ENCODE measurements at places on chromosomes 16 and 17. TPM values are rescaled to one million over a fixed set of nuclear protein-coding genes. Genes with fewer than 3 reads are reported as not detected.

The DHX40 gene
- total RNA-seq, result 40.1 TPM

The B4GALNT2 gene
- total RNA-seq, result 0.54 TPM

The RTN4RL1 gene
- total RNA-seq, result 2.7 TPM

The CCL23 gene
- not detected for total RNA-seq

The MLLT6 gene
- total RNA-seq, result 32.6 TPM

The RUSF1 gene
- total RNA-seq, result 53.6 TPM

The SLC22A31 gene
- 1.8 TPM for total RNA-seq

The MFSD6L gene
- total RNA-seq, result not detected

The SLC2A4 gene
- 0.13 TPM for total RNA-seq

The PPM1E gene
- 0.09 TPM for total RNA-seq

The EPX gene
- not detected for total RNA-seq

The KRTAP2-2 gene
- total RNA-seq, result not detected

The TP53TG3 gene
- 0.57 TPM for total RNA-seq

The CCL8 gene
- total RNA-seq, result not detected

The SPATA22 gene
- total RNA-seq, result not detected

The GSG1L2 gene
- not detected for total RNA-seq

The CCL16 gene
- total RNA-seq, result not detected

The LDHD gene
- 0.55 TPM for total RNA-seq

The ATAD5 gene
- 4.3 TPM for total RNA-seq

The SYCE1L gene
- total RNA-seq, result 8.2 TPM

The TMEM114 gene
- not detected for total RNA-seq

The TNP2 gene
- not detected for total RNA-seq

The SRL gene
- 0.03 TPM for total RNA-seq

The EFNB3 gene
- 1.7 TPM for total RNA-seq

Measured in A549 treated with CpdA at 1 μM for 4 hours (cell line).